ENCODE measurements at places on chromosomes 6 and 20.

GRCh38 chr6:93822434-93823265 is 403.3 kb upstream of the EPHA7 start:
- H3K4me1 ChIP-seq, result no peaks in the 10 kb centered on the region
- no peaks in the 10 kb centered on the region for H3K27me3 ChIP-seq

DNA sequence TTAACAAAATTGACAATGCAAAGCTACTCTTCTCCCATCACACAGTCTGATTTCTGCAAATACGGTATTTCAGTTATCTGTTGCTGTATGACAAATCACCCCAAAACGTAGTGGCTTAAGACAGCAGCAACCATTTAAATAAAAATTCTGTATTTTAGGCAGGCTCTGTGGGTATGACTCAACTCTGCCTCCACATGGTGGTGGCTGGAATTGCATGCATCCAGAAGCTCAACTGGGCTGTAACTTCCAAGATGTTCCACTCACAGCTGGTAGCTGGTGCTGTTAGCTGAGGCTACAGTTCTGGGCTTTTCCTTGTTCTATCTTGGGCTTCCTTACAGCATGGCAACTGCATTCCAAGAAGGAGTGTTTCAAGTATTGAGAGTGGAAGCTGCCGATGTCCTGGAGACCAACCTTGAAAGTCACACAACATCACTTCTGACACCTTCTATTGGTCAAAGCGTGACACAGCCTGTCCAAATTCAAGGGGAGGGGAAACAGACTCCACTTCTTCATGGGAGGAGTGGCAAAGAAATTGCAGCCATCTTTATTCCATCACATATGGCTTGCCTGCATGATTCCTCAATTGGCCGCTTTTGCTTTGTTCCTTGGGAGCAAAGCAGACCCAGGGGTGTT is 39.7 kb upstream of the TULP1 start:
- H3K36me3 ChIP-seq, result no peaks in the 10 kb centered on the region
- no peak for DNase-seq
- H3K27ac ChIP-seq, result no peak overlapping the region
- H3K4me1 ChIP-seq, result no peaks in the 10 kb centered on the region
- no peaks in the 10 kb centered on the region for H3K27me3 ChIP-seq
- no peak overlapping the region for H3K4me3 ChIP-seq

DNA sequence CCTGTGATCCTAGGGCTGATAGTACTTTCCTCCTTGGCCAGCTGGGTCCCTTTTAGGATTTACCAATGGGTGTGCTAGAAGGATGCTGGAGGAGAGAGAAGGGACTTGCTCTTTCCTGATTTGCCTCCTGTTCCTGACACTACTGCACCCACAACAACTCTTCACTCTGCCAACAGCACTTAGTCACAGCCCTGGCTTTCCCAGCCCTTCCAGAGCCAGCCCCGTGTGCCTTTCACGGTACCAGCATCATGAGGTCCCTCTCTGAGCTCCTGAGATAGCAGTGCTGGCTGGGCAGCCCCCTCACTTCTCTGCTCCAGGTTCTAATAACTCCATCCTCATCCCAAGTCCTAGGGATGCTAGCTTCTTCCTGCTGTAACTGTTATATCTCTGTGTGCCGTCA is 80.9 kb downstream of the DNAH8 start:
- H3K36me3 ChIP-seq, result no peaks in the 10 kb centered on the region
- no peak for DNase-seq
- no peaks in the 10 kb centered on the region for H3K4me1 ChIP-seq
- no peak overlapping the region for H3K4me3 ChIP-seq

GRCh38 chr6:79724816-79725215 is 93.7 kb downstream of the SH3BGRL2 start:
- no peaks in the 10 kb centered on the region for H3K4me1 ChIP-seq
- DNase-seq, result no peak
- H3K36me3 ChIP-seq, result no peaks in the 10 kb centered on the region
- no peak overlapping the region for H3K27ac ChIP-seq
- H3K27me3 ChIP-seq, result no peaks in the 10 kb centered on the region
- H3K4me3 ChIP-seq, result no peak overlapping the region

DNA sequence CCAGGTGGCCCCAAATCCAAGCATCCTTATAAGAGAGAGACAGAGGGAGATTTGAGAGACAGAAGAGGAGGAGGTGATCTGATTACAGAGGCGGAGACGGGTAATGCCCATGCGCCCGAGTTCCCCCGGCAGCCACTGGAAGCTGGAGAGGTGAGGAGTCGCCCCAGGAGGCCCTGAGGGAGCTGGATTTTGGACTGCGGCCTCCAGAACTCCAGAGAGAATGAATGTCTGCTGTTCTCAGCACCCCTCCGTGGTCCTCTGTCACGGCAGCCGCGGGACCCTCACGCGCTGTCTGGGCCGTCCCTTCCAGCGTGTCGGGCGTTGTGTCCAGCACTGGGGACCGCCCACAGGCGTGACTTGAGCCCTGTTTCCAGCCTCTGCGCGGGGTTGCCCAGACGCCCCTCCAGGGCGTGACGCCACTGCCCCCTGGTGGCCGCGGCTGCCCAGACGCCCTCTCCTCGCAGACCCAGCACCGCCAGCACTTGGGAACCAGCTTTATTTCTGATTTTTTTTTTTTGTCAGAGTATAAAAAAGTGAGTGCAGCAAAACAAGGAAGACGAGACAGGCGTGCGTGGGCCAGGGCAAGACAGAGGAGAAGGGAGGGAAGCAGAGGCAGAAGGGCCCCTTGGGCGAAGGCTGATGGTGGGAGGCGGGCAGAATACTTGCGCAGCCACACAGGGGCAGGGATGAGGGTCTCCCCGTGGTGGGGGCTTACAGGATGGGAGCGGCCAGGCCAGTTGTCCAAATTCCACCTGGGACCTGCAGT is 4.1 kb upstream of the ZNF512B start:
- peak overlapping the region; percentile 43 for H3K4me3 ChIP-seq
- H3K27me3 ChIP-seq, result peaks cover 8% of the 10 kb centered on the region
- H3K27ac ChIP-seq, result peak overlapping the region; percentile 13

- no peak overlapping the region for H3K4me3 ChIP-seq
- no peaks in the 10 kb centered on the region for H3K36me3 ChIP-seq
- no peaks in the 10 kb centered on the region for H3K27me3 ChIP-seq
- no peak overlapping the region for H3K27ac ChIP-seq
Observed at GRCh38 chr6:9208966-9209365, 773.6 kb upstream of the SLC35B3 start.

All from tibial nerve (tissue), 4 donors.